B cell (primary cell): ENCODE measurements at places on chromosomes 7 and 10. TPM values are rescaled to one million over a fixed set of nuclear protein-coding genes. Genes with fewer than 3 reads are reported as not detected.

AGAP4 gene
- total RNA-seq: 30.0 and 35.4 TPM in 2 replicates

MRC1 gene
- total RNA-seq: 0.12 and 0.44 TPM in 2 replicates

CALHM3 gene
- not detected in 2 replicates for total RNA-seq

AKR1C4 gene
- not detected in 2 replicates for total RNA-seq

SORCS3 gene
- total RNA-seq: not detected in 2 replicates

PIP gene
- not detected in 2 replicates for total RNA-seq

DNA sequence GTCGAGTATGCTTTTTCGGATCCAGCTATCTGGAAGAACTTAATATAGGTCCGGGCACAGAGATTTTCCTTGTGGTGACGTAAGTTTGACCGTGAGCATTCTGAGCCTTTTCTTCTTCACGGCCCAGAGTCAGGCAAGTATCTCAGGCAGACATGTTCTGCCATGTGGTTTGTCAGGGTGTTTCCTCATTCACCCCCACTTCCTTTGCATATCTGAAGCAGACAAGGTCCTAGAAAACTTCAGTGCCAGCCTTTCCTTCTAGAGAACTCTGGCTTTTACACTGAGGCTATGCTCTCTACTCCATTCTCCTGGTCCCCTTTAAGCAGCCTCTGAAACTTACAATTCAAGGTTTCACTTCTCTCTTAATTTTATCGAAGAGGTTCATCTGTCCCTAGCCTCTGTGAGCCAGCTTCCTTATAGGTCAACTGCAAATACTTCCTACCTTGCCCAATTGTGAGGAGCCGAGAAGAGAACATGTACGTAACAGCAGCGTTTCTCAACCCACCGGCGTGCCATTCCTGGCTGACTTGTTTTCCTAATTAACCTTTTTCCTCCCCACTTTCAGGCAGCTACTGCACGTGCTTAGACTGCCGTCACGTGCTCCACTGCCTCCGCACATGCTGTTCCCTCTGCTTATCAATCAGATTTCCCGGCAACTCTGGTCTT, 47.3 kb downstream of the CDCA7L start:
- H3K4me3 ChIP-seq: peak overlapping the region; percentile 23
- no peaks in the 10 kb centered on the region for H3K36me3 ChIP-seq
- H3K27me3 ChIP-seq: no peaks in the 10 kb centered on the region
- peak; percentile 78 for DNase-seq

DNA sequence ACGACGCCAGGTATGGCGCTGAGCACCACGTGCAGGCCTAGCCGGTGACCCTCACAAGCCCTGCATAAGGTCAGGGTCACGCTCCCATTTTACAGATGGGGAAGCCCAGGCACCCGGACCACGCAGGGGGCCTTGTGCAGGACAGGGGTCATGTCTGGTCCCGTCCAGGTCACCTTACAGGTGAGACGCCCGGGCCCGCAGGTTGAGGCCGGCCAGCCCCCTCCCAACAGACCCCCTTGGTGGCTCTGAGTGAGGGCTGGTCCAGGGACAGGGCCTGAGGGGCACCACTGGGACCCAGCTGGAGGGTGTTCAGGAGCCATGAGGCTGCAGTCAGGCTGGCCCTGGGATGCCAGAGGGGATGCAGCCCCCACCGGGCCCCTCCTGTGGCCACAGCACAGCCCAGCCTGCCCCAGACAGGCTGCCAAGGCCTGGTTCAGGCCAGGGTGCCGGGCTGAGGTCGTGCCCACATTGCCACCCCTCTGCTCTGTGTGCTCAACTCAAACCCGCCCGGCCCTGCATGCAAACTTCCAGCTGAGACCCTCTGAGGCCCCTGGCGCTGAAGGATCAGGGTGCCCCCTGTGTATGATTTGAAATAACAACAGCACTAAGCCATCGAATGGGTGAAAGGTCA, 69.0 kb downstream of the PWWP2B start:
- no peaks in the 10 kb centered on the region for H3K36me3 ChIP-seq
- no peak overlapping the region for H3K27ac ChIP-seq
- no peak for DNase-seq
- no peak overlapping the region for H3K4me3 ChIP-seq

- DNase-seq: no peak
- no peak overlapping the region for H3K4me3 ChIP-seq
- no peaks in the 10 kb centered on the region for H3K4me1 ChIP-seq
- no peaks in the 10 kb centered on the region for H3K27me3 ChIP-seq
- no peak overlapping the region for H3K27ac ChIP-seq
- no peaks in the 10 kb centered on the region for H3K36me3 ChIP-seq
Observed at GRCh38 chr7:43502941-43503340, 80.0 kb upstream of the STK17A start.

- H3K4me1 ChIP-seq: peaks cover 28% of the 10 kb centered on the region
- no peak overlapping the region for H3K27ac ChIP-seq
- no peak for DNase-seq
- no peaks in the 10 kb centered on the region for H3K36me3 ChIP-seq
Observed at GRCh38 chr7:127657500-127657899, 5.5 kb downstream of the SND1 start.

GRCh38 chr7:128021366-128021765, 9.9 kb downstream of the LRRC4 start:
- no peak overlapping the region for H3K4me3 ChIP-seq
- DNase-seq: no peak
- no peaks in the 10 kb centered on the region for H3K27me3 ChIP-seq
- H3K27ac ChIP-seq: no peak overlapping the region
- H3K4me1 ChIP-seq: no peaks in the 10 kb centered on the region
- peaks cover 6% of the 10 kb centered on the region for H3K36me3 ChIP-seq

DNA sequence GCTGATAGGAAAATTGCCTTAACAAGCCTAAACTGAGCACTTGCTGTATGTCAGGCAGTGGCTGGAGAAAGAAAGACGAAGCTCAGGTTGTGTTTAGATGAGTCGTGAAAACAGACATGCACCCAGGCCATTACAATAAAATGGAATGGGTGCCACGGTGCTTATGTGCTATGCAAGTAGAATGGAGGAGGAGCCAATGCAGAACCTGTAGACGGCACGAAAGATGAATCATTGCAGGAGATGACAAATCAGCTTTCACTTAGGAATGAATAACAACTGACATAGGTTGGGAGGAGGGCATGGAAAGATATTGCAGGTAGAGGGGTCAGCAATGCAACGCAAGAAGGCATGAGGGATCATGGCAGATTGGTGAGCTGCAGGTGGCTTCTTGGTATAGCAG, 61.2 kb upstream of the ARHGAP21 start:
- H3K36me3 ChIP-seq: no peaks in the 10 kb centered on the region
- no peak overlapping the region for H3K4me3 ChIP-seq
- H3K4me1 ChIP-seq: no peaks in the 10 kb centered on the region

DNA sequence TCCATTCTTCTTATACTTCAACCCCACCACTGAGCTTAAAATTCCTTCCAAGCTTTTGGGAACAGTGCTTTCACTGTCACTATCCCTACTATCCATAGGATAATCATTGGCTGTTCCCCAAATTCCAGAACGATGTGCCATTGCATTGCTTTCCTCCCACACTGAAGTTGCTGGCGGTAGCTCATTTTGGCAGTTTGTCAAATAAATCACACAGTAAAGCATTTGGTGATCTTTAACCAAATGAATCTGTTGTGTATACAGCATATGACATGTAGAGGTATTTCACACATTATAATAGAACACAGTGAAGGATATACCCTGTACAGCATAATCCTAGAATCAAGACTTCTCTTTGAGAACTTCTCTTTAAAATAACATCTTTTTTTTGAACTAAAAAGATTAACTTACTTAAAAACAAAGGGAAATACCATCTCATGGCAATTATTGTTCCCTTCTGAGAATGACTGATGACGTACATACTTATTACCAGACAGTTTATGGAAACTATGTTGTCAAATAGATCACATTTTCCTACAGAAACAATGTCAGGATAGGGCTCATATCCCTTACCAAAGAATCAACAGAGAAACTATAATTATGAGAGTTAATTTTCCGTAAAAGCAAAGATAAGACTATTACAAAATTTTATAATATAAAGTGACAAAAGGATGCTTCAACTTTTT, 93.6 kb downstream of the CTNNA3 start:
- H3K4me3 ChIP-seq: no peak overlapping the region
- H3K4me1 ChIP-seq: no peaks in the 10 kb centered on the region
- no peaks in the 10 kb centered on the region for H3K27me3 ChIP-seq
- DNase-seq: no peak

DNA sequence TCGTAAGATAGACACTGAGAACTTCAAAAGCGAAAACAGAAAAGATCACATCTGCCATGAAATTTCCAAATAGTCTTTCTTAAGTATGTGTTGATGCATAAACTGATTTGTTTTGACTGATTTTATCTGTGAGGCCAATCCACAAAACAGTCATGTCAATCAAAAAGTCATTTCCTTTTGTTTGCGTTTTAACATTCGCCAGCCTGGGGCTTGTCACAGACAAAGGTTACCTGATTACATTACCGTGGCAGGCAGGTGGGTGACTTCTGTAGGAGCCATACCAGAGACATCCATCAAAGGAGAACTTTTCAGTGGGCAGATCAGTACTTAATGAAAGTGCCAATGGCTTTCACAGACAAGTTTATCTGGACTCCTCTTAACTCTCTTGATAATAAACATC, 45.5 kb upstream of the BET1 start:
- no peak for DNase-seq
- H3K4me1 ChIP-seq: peaks cover 67% of the 10 kb centered on the region
- no peaks in the 10 kb centered on the region for H3K36me3 ChIP-seq
- no peaks in the 10 kb centered on the region for H3K27me3 ChIP-seq
- peak overlapping the region; percentile 60 for H3K4me3 ChIP-seq
- H3K27ac ChIP-seq: peak overlapping the region; percentile 84

DNA sequence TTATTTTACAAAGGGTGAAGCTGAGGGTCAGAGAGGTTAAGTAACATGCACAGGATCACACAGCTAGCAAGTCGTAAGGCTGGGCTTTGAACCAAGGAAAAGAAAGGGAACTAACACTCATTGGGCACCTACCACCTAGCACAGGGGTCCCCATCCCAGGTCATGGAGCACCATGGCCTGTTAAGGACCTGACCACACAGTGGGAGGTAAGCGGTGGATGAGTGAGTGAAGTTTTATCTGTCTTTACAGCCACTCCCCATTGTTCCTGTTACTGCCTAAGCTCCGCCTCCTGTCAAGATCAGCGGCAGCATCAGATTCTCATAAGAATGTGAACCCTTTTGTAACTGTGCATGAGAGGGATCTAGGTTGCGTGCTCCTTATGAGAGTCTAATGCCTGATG, 222.8 kb downstream of the RAB11FIP2 start:
- no peaks in the 10 kb centered on the region for H3K36me3 ChIP-seq
- H3K27ac ChIP-seq: no peak overlapping the region
- H3K27me3 ChIP-seq: no peaks in the 10 kb centered on the region
- H3K4me1 ChIP-seq: no peaks in the 10 kb centered on the region
- DNase-seq: no peak

- H3K4me3 ChIP-seq: no peak overlapping the region
- peaks cover 20% of the 10 kb centered on the region for H3K4me1 ChIP-seq
- no peaks in the 10 kb centered on the region for H3K27me3 ChIP-seq
Observed at GRCh38 chr10:70441895-70442309, 421 bp upstream of the NODAL start.

- H3K27me3 ChIP-seq: no peaks in the 10 kb centered on the region
- H3K36me3 ChIP-seq: no peaks in the 10 kb centered on the region
- DNase-seq: no peak
- no peaks in the 10 kb centered on the region for H3K4me1 ChIP-seq
- no peak overlapping the region for H3K27ac ChIP-seq
Observed at GRCh38 chr7:117220836-117221235, 102.0 kb downstream of the WNT2 start.

DNA sequence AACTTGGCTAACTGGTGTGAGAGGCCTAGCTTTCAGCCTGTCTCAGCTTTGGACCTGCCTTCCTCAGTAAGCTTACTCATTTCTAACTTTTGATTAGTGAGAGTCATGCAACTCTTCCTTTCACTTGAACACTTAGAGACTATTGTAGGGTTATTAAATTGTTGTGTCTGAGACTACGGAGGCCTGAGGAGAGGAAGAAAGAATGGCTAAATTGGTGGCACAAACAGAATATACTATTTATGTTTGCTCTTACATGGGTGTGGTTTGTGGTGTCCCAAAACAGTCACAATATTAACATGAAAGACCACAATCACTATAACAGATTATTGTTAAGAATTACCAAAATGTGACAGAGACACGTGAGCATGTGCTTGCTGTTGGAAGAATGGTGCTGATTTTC, 82.1 kb downstream of the TRIM24 start:
- H3K4me1 ChIP-seq: no peaks in the 10 kb centered on the region
- H3K27ac ChIP-seq: no peak overlapping the region
- H3K27me3 ChIP-seq: no peaks in the 10 kb centered on the region
- no peak for DNase-seq

DNA sequence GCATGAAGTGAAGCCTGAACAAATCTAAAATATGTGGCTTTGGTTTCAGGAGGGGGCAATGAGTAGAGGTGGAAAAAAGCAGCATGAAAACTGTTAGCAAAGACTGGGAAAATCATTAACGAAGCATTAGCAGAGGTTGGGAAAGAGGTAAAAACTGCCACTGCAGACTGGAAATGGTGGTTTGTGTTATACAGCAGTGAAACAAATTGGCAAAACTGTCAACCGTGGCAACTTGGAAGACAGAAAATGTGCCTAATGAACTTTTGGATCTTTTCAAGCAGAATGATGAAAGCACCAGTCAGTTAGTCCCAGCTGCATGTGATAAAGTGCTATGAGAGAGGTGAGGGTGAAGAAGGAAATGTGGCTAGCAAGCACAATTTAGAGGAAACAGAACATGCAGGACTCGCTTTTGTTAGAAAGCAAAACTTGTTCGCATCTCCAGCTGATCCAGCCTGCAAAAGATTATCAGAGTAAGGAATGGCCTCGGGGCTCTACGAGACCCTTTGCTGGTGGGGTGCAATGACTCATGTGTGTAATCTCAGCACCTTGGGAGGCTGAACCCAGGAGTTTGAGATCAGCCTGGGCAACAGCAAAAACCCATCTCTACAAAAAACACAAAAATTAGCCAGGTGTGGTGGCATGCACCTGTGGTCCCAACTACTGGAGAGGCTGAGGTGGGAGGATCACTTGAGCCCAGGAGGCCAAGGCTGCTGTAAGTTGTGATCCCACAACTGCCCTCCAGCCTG, 45.7 kb downstream of the SKIDA1 start:
- no peaks in the 10 kb centered on the region for H3K27me3 ChIP-seq
- DNase-seq: no peak
- H3K4me3 ChIP-seq: no peak overlapping the region
- no peaks in the 10 kb centered on the region for H3K4me1 ChIP-seq

DNA sequence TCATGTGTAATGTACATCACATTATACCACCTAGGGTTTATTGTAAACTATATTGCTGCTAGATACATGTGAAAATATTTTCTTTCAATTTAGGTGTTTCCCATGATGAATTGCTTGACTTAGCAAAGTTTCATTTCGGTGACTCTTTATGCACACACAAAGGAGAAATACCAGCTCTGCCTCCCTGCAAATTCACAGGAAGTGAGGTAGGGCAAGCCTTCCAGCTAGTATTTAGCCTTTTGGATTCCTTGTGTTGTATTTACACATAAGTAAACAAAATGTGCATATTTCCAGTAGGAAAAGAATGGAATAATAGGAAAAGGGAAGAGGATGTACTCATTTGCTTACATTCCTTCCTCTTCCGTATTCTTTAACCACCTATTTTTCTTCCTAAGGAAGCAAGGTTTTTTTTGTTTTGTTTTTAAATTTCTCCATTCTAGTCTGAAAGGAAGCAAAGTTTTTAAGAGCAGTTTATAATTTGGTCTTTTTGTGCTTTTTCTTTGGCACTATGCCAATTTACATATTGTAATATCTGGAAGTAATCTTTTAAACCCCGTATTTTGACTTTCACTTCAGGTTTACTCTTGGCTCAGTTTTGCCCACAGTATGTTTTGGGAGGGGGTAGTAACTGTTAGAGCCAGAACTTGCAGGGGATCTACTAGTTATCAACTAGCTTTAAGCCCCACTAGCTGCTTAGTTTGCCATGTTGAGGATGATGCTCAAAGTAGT, 10.4 kb downstream of the PMPCB start:
- no peak for DNase-seq
- H3K4me1 ChIP-seq: no peaks in the 10 kb centered on the region
- no peak overlapping the region for H3K27ac ChIP-seq
